Effector CD4-positive, alpha-beta T cell (primary cell): ENCODE measurements at places on chromosomes 12 and 14.

DNA sequence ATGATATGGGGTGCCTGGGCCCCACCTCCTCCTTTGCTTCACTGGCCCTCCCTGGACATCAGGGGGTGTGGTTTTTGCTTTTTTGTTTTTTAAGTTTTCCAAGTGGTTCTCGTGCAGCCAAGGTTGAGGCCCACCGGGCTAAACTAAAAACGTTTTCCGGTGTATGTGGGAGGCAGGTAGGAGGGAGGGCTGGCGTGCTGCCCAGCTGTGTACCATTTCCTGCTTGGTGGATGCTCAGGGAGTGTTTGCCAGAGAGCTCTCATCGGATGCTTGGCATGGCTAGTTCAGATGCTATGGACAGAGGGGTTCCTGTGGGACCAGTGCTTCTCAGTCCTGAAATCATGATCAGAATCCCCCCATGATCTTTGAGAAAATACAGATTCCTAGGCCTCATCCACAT lies 246.4 kb downstream of the CACNA1C start:
- no peak for DNase-seq

DNA sequence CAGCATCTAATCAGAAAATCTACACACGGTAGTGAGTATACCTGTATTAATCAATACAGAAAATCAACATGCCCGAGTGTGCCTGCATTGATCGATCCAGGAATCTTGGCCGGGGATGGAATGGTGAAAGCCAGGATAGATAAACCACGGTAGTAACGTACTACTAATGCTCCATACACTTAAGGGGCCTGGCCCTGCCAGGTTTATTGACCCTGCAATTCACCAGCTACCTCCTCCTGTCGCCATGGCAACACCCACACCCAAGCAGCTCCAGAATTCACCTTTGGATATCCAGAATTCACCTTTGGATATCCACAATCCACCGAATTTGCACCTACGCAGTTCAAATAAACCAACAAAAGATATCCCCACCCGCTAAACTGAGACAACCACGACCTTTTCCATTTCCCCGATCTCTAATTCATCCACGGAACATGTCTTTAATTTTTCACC lies 14.8 kb upstream of the CALM1 start:
- no peak for DNase-seq

DNA sequence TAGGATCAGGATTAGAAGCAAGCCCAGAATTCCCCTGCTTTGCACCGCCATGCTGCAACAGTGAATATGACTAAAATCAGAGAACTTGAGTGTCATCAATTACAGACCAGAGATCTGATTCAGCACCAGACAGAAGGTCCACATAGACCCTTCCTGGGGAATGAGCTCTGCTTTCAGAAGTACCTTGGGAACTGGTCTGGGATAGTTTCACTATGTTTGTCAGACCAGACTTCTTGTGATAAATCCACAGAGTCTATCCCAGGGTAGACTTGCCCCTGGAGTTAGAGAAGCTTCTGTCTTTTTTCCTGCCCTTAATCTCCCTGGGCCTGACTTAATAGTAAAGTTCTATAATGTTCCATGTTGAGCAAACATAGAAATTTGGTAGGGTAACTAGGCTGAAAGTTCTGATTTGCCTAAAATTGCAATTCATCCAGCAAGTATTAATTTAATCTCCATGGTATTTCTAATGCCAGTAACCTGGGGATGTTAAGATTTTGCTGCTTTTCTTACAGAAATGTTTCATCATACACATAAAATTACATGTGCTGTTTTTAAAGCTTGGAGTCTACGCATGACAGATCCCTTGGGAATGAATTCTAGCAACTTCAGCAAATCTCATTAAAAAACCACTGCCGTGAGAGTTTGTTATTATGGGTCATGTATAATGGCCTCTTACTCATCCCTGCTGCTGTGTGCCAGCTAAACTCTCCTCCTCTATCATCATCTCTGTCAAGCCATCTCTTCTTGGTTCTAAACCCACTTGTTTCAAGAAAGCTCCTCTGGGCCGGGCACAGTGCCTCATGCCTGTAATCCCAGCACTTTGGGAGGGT lies 61.3 kb upstream of the METAP2 start:
- no peak for DNase-seq

GRCh38 chr12:43111608-43112007 lies 440.4 kb downstream of the ADAMTS20 start:
- no peak for DNase-seq

DNA sequence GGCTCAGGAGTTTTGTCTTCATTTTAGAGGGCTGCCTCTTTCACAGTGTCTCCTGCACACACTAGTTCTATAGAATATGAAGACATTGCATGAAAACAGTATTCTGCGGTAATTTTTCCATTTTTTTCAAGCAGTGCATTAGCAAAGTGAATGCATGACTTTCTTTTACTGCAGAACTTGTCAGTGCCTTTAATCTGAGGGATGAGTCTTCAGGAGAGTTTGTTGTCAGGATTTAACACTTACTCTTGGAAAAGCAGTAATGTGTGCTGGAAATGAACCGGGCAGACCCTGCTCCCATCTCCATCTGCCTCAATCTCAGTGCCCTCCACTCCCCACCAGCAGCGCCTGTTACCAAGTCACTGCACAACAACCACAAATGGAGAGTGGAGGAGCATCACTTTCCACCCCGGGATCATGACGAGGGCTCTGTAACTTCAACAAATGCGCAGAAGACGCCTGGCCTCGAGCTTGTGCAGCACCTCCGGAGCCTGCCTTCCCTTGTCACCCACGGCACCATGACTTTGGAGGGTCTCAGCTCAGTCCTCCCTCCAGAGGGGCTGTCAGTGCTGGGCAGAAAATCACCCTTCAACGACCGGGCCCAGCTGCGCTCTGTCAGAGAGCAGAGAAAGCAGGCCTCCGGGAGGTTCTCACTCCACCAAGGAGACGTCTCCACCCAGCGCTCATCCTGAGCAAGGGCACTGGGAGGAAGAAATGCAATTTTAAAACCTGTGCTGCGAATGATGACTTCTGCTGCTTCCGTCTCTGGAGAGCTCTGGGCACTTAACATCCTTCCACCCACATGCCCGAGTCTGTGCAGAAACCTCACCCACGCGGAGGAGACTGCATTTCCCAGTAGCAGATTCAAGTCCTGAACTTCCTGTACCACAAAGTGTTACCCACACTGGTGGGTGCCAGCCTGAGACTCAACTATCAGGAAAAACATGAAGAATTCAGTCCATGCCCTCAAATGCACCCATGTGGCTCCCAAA lies 255.7 kb downstream of the ADGRD1 start:
- no peak for DNase-seq

GRCh38 chr12:27623645-27624044 lies 72.6 kb upstream of the REP15 start:
- no peak for DNase-seq
